Astrocyte of the hippocampus (primary cell): ENCODE measurements at places on chromosomes 13 and 19.

DNA sequence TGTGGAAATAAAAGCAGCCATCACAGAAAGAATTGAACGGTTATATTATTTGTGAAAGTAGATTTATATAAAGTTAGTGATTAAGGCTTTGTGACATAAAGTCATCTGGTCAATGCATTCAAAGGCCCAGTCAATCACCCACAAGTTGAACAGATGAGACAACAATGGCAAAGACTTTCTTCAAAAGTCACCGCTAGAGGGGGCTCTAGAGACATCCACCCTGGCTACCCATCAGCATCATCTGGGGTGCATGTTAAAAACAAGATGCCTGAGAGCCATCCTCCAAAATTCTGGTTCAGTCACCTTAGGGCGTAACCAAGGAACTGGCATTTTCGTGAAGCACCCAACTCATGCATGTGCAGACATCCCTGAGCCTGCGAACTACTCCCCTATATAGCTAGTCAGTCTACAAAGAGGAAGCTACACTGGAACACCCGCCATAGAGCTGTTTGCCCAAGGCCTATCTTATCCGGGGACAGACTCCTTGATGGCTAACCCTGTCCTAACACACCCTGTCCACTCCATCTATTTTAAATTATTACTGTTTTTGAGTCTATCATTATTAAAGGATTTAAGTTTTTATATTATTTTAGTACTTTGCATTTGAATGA is 970.5 kb downstream of the UQCRFS1 start:
- DNase-seq = peak; percentile 55

- DNase-seq = peak; percentile 62
Measured at GRCh38 chr13:100854006-100854405, 179.4 kb upstream of the TMTC4 start.

- DNase-seq = no peak
Measured at GRCh38 chr19:38211151-38211591, 12.9 kb downstream of the DPF1 start.

- no peak for DNase-seq
Measured at GRCh38 chr13:97629601-97630272, 195.8 kb downstream of the RAP2A start.

- DNase-seq = no peak
Measured at GRCh38 chr19:15062036-15062435, 12.8 kb downstream of the CASP14 start.

DNA sequence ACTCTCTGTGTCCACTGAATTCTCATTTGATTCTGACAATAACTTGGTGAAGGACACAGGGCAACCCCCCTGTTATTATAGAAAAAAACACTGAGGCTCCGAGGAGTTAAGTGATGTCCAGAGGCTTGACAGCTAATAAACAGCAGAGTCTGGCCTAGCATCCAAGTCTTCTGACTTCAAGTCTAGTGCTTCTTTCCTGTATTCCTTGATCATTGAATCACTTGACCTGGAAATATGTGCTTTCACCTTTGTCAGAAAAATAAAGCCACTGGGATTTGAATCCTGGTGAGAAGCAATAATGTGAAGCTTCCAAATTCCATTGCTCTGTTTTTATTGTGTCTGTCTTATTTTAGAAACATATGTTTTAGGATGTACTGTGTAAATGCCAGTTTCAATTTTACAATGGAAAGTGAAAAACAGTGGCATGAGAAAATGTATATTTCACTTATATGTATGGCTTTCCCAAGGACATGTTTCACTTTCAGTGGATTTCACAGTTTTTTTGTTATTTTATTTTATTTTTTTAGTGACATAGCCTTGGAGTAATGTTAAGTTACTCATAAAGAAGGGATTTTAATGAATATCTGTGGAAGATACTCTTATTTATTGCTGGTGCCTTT is 190.2 kb downstream of the GPC6 start:
- DNase-seq = no peak

DNA sequence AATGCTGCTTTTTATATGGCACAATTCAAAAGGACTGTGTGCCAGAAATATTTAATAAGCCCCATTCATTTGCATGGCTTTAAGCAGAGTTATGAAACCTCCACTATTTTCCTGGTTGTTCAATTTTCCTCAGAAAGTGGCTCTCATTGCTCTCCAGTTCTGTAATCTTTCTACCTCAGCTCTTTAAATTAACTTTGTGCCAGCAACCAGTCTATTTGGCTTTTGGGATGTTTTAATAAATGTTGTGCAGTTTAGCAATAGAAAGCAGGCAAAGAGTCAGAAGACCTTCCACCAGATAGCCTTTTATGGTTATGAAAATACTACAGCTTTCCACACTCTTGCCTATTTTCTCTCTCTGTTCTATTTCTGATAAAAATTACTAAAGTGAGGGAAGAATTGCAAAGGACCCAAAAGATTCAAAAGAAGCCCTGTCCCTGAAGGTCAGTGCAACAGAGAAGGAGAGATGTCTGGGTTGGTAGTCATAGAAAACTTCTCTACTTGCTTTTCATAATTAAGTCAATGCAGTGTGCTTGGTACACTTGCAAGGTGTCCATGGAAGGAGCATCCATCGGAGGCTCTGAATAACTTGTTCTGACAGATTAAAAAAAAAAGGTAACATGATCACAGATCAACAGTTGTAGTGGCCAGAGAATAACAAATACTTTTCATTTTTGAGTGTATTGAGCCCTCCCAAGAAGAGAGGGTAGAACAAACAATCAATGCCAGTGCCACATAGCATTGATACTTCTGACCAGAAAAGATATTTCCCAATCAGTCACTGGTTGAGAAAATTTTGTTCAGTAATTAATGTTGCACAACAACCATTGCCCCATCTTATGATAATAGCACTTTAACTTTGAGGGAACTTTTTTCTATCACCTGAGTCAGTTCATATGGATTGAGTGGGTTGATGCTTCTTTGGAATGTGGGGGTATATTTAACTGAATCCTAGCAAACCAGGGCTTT is 48.4 kb upstream of the SPRY2 start:
- DNase-seq = peak; percentile 1

- DNase-seq = peak; percentile 83
Measured at GRCh38 chr19:18157465-18158063, 4.6 kb downstream of the PIK3R2 start.

DNA sequence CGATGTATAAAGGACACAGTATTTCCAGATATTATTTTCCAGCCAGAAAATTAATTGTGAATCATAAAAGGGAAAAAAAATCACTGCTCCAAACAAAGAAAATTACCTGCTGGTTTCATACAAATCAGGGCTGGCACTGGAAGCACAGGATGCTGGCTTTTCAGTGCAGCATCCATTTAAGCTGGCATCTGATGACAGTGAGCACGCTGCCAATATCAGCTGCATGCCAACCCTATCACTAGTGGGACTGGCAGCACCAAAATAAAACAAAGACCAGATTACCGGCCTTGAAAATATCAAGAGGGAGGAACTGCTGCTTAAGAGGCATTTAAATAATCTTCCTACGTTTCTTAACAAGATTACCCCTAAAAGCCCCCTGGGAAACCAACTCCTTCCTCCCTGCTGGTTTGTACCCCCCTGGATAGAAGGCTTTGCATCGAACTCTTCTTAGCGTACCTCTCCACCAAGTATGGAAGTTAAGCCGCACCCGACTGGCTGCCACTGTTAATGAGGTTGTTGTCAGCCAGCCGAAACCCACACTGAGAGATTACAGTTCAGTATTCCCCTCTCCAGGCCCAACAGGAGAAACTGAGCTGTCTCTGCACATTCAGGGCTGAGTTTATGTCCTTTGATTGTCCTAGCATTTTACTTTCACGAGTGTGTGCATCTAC is 257.8 kb downstream of the EFNB2 start:
- DNase-seq = peak; percentile 42

GRCh38 chr13:58547419-58547818 is 915.9 kb downstream of the PCDH17 start:
- DNase-seq = no peak

DNA sequence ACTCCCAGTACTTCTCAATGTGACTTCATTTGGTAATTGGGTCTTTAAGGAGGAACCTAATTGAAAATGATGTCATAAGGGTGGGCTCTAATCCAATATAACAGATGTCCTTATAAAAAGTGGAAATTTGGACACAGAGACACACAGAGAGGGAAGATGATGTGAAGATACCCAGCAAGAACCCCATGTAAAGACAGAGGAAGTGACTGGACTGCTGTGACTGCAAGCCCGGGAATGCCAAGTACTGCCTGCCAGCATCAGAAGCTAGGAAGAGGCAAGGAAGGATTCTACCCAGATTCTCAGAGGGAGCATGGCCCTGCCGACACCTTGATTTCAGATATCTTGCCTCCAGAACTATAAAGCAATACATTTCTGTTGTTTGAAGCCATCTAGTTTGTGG is 239.3 kb downstream of the KCTD12 start:
- DNase-seq = no peak

- no peak for DNase-seq
Measured at GRCh38 chr13:79943346-79944023, 397.4 kb downstream of the SPRY2 start.

DNA sequence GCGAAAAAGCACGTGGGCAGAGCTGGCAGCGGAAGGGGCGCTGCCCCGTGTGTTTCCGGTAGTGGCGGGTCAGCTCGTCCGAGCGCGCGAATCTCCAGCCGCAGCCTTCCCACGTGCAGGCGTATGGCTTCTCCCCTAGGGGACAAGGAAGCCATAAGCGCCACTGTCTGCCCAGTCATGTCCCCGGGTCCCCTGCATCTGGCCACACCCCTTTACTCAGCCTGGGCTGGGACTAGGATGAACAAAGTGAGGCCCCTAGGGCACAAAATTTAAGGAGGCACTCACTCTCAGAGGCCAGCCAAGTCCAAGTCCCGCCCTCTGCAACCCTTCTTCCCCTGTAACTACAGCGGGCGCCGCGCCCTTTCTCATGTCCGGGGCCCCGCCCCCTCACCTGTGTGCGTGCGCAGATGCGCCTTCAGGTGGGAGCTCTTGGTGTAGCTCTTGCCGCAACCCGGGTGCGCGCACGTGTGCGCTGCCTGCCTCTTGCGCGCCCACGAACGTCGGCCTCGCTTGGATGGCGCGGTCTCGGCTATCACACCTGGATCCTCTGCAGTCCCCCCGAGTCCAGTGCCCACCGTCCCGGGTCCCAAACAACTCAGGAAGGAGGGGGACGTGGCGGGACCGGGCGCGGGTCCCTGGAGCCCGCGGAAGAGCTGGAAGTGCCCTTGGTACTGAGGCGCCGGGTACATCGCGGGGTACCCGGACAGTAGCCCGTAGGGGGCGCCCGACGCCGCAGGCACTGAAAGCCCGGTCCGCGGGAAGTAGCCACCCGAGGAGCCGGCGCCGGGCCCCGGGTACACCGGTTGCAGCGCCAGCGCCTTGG is 1.9 kb downstream of the KLF1 start:
- DNase-seq = peak; percentile 69

DNA sequence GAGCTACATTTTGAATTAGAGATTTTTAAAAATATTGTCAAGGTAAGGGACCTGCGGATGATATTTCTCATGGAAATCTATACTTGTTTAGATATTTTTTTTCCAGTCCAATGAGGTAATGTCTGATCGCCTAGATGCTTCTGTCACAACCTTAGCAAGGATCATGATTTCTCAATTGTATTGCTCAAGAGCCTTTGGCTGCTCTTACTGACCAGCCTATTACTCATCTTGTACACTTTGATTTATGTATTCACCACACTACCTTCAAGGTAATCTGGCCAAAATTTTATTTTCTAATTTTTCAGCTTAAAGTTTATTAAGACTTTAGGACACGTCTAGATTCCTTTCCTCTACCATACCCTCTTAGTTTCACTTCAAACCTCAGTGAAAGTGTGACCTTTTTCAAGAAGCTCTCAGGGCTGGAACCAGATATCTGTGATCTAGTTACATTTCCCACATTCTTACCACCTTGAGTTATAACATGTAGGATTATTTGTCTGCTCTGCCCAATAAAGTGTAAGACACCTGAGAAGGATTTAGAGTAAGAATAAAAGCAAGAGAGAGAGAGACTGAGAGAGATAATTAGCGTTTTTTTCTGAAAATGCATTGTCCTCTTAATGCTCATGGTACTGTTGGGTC is 197.1 kb downstream of the ITGBL1 start:
- peak; percentile 45 for DNase-seq

- no peak for DNase-seq
Measured at GRCh38 chr13:73266640-73267180, 207.9 kb downstream of the KLF5 start.

DNA sequence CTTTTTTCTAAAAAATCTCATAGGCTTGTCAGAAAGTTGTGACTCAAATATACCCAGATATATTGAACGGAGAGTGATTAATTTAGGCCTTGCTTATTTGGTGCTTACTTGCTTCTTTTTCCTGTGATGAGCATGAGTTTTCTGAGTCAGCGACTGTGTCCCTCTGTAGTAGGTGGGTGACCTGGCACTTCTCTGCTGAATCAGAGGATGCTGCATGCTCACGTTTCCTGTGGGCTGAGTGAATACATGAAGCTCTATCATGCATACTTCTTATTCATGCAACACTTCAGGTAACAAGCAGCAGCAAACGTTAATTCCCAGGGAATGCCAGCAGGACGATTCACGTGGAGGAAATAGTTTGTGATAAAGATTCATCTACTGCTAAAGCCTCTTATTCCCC is 245.0 kb downstream of the KLF5 start:
- DNase-seq = peak; percentile 24

GRCh38 chr19:35811317-35812219 is 1.1 kb downstream of the PRODH2 start:
- no peak for DNase-seq

GRCh38 chr19:7848779-7849457 is 18.9 kb downstream of the EVI5L start:
- no peak for DNase-seq

DNA sequence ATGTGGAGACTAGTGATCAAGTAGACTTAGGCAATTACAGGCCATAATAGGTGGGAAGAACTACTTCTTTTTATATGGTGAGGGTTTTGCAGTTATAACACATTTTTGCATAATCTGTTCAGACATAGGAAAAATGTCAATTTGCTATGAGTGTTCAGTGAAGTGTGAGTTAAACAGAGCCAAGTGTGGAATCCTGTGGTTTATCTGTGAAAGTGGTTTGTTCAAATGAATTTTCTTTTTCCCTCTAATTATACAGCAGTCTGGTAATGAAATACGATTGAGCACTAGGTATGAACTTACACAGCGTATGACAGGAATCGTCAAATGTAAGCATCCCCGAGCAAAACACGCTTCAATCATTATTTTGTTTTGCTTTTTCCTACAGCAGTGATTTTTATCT is 178.3 kb downstream of the STK24 start:
- DNase-seq = peak; percentile 39

- no peak for DNase-seq
Measured at GRCh38 chr13:73934215-73934641, 200.0 kb downstream of the KLF12 start.
